Left renal pelvis (tissue), 4 donors: ENCODE measurements at places on chromosomes 5 and 9. TPM values are rescaled to one million over a fixed set of nuclear protein-coding genes. Genes with fewer than 3 reads are reported as not detected.
A peak's percentile ranks its signal among the peaks of the same experiment; 100 is the strongest.

DNA sequence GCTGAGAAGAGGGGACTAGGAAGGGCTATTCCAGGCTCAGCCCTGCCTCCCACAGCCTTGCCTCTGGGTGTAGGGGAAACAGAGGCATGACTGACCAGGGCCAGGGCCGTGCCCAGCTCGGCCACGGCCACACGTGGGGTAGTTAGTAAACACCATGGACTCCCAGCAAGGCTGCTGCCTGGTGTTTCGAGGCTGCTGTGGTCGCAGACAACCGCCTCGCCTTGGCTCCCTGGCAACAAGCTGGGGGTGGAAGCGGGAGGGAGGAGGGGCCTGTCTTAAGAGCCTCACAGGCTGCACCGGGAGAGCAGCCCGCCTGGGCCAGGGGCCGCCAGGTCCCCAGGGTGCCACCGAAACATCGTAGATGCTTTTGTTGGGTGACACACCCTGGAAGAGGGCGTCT, 90.2 kb upstream of the CACNA1B start:
- no peak for DNase-seq

- no peak for DNase-seq
Observed at GRCh38 chr5:96871027-96871399, 5.3 kb upstream of the ERAP2 start.

DNA sequence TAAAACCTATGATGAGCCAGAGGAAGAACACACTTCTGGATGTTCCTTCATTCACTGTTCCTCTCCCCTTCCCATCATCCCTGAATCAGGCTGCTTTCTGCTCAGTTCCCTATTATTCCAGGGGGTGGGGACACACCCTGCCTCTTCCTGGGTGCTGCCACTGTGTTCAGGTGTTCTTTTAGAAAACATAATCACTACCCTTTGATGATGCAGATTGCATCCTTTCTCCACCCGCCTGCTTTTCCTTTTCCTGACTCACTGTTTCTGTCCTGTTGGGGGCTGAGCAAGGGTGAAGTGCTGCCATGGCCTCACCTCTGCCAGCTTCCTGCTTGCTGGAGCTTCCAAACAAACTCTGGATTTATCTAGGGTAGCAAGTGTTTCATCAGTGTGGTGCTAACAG, 331.9 kb upstream of the GRIA1 start:
- no peak for DNase-seq

- no peak for DNase-seq
Observed at GRCh38 chr9:1490341-1491232, 440.4 kb downstream of the DMRT2 start.

- DNase-seq, result no peak
Observed at GRCh38 chr5:41252036-41252435, 38.7 kb upstream of the C6 start.

- no peak for DNase-seq
Observed at GRCh38 chr5:122144236-122144635, 14.9 kb downstream of the ZNF474 start.

GRCh38 chr5:149392718-149393117, 13.6 kb upstream of the IL17B start:
- no peak for DNase-seq

DNA sequence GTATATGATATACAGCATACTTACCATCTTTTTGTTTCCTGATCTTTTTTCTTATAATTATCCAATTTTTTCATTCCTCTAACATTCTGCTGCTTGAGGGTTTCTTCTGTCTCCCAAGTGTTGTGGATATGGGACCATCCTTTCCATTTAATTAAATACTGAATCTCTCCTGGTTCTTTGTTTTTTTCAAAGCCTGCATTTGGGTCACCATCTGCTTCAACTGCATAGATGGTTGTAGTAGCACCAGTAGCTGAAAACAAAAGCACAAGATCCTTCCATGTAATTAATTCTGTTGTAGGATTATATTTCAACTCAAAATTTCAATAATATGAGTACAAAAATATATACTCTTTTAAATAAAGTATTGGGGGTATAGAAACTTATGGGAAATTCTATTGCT, 29.4 kb downstream of the CHD1 start:
- no peak for DNase-seq

- DNase-seq, result no peak
Observed at GRCh38 chr5:31850981-31851689, 212.2 kb downstream of the PDZD2 start.

- no peak for DNase-seq
Observed at GRCh38 chr5:96432216-96433065, 607 bp downstream of the PCSK1 start.

- no peak for DNase-seq
Observed at GRCh38 chr5:116153687-116154174, 68.9 kb downstream of the COMMD10 start.

GRCh38 chr9:76403352-76403751, 9.1 kb upstream of the RFK start:
- peak; percentile 6 for DNase-seq

DNA sequence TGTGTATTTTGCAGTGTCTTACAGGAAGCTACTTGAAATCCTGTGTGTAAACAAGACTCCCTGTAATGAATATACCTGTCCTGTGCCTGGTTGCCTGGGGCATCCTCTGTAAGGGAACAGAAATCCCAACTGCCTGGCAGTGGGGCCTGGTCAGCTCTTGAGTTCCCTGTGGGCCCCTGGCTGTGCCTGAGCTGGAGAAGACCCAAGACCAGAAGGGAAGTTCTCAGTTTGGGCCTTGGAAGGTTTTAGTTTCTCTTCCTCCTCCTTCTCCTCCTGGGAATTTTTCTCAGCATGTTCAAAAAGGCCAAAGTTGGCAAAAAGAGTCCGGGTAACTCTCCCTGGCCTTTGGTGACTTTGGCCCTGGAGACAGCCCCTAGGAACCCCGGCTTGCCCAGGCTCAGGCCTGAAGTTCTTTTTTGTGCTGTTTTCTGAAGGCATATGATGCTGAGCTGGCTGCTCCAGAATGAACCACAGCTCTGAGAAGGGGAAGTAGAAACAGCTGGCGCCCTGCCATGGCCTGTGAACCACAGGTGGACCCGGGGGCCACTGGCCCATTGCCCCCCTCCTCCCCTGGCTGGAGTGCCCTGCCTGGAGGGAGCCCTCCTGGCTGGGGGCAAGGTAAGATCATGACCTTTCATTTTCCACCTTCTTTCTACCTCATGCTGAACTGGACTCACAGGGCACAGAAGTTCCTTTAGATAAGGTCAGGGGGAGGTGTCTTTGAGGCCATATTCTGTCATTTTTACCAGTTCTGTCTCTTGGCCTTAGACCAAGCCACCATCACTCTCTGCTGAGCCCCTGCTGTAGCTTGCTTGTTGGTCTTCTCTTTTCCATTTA, 5.8 kb downstream of the TMEM268 start:
- DNase-seq, result no peak

DNA sequence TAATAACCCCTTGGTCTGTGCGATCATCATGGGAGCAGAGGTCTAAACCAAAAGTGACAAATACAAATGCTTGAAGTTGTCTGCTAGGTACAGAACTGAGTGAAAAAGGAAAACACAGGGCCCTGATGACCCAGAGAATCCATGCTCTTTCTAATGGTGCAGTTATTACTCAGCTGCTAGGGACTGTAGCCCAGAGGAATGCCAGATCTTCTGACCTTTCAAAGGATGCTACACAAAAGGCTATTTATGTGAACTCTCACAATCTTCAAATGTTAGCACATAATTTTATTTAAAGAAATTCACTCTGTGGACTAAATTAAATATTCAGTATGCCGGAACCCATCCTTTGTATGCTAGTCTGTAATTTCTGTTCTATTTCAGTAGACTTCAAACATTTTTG, 79.9 kb downstream of the PRR16 start:
- no peak for DNase-seq

DNA sequence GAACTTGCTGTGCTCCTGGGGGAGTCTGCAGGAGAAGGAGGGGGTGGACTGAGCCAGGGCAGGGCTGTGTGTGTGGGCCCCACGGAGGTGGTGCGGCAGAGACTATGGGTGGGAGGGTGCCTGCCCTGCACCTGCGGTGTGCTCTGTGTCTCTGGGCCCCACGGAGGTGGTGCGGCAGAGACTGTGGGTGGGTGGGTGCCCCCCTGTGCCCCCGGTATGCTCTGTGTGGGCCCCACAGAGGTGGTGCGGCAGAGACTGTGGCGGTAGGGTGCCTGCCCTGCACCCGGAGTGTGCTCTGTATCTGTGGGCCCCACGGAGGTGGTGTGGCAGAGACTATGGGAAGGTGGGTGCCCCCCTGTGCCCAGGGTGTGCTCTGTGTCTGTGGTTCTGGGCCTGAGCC, 103.7 kb downstream of the EHMT1 start:
- DNase-seq, result no peak

GRCh38 chr5:133698646-133699526, 86.5 kb upstream of the FSTL4 start:
- DNase-seq, result no peak

DNA sequence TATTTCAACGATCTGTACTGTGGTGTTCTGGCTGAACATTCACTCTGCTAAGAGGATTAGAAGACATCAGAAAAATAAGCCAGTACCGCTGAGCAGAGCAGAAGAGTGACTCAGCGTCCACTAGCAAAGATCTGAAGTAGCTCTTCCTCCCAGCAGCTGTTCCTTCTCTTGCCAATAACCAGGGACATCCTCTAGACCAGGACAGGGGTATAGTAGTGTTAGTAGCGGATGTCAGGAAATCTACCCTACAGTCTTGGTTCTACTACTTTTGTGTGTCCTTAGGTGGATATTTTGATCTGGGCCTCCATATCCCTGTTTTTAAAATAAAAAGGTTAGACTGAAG, 103.6 kb downstream of the TSSK1B start:
- DNase-seq, result no peak

GRCh38 chr5:11595045-11595444, 309.2 kb downstream of the CTNND2 start:
- DNase-seq, result no peak

- DNase-seq, result no peak
Observed at GRCh38 chr9:16730162-16730561, 140.3 kb downstream of the BNC2 start.

GRCh38 chr5:125093776-125094175, 347.3 kb upstream of the ZNF608 start:
- DNase-seq, result no peak

- DNase-seq, result no peak
Observed at GRCh38 chr5:56185768-56186311, 47.3 kb downstream of the ANKRD55 start.

GRCh38 chr5:41432481-41433253, 77.7 kb downstream of the PLCXD3 start:
- no peak for DNase-seq

GRCh38 chr9:122320413-122320881, 50.4 kb upstream of the PTGS1 start:
- no peak for DNase-seq

- DNase-seq, result no peak
Observed at GRCh38 chr5:111135946-111136345, 43.8 kb downstream of the WDR36 start.

- DNase-seq, result no peak
Observed at GRCh38 chr9:129280623-129281271, 102.7 kb upstream of the IER5L start.

GARIN3 gene
- not detected for polyA plus RNA-seq

PCSK1 gene
- 0.26 TPM for polyA plus RNA-seq

WDR38 gene
- 0.11 TPM for polyA plus RNA-seq

LIX1 gene
- 5.4 TPM for polyA plus RNA-seq

STPG3 gene
- 2.3 TPM for polyA plus RNA-seq

FOXD1 gene
- polyA plus RNA-seq, result 18.0 TPM

TMEM232 gene
- polyA plus RNA-seq, result 2.8 TPM

TICAM2 gene
- polyA plus RNA-seq, result 8.0 TPM

CBY3 gene
- 0.29 TPM for polyA plus RNA-seq

CXCL14 gene
- 48.1 TPM for polyA plus RNA-seq

FCN2 gene
- not detected for polyA plus RNA-seq

MAST4 gene
- 16.2 TPM for polyA plus RNA-seq

RARS1 gene
- polyA plus RNA-seq, result 73.9 TPM

SLC6A3 gene
- 0.14 TPM for polyA plus RNA-seq

TRAF1 gene
- 5.6 TPM for polyA plus RNA-seq

CTXN3 gene
- polyA plus RNA-seq, result not detected

GFI1B gene
- 1.3 TPM for polyA plus RNA-seq
